ENCODE measurements at places on chromosomes 13 and 19. TPM values are rescaled to one million over a fixed set of nuclear protein-coding genes. Genes with fewer than 3 reads are reported as not detected.
A peak's percentile ranks its signal among the peaks of the same experiment; 100 is the strongest.

CPB2 gene
- total RNA-seq = not detected

DCT gene
- total RNA-seq = not detected

CBY2 gene
- not detected for total RNA-seq

ZNF729 gene
- not detected for total RNA-seq

ZNF578 gene
- 1.6 TPM for total RNA-seq

DNAJC3 gene
- 56.4 TPM for total RNA-seq

AP1M2 gene
- total RNA-seq = 6.1 TPM

C5AR1 gene
- total RNA-seq = 0.32 TPM

GADD45B gene
- 70.9 TPM for total RNA-seq

PRODH2 gene
- total RNA-seq = not detected

ATXN8OS gene
- not detected for total RNA-seq

ZNF730 gene
- total RNA-seq = 1.3 TPM

LRRC4B gene
- under 0.01 TPM for total RNA-seq

GPR18 gene
- not detected for total RNA-seq

GRCh38 chr19:35913589-35913988 is 5.5 kb upstream of the TYROBP start:
- DNase-seq = no peak

- DNase-seq = no peak
Observed at GRCh38 chr13:57409656-57410055, 221.9 kb upstream of the PCDH17 start.

- DNase-seq = no peak
Observed at GRCh38 chr13:104701591-104701990, 1635.4 kb upstream of the SLC10A2 start.

GRCh38 chr19:49859682-49860335 is 7.6 kb downstream of the PNKP start:
- DNase-seq = no peak

- peak; percentile 89 for DNase-seq
Observed at GRCh38 chr13:76886292-76887075, at the start of gene KCTD12. TSS of gene KCTD12 (minus strand) at chr13:76886405. CDS start at chr13:76886148, 257 bp downstream.

DNA sequence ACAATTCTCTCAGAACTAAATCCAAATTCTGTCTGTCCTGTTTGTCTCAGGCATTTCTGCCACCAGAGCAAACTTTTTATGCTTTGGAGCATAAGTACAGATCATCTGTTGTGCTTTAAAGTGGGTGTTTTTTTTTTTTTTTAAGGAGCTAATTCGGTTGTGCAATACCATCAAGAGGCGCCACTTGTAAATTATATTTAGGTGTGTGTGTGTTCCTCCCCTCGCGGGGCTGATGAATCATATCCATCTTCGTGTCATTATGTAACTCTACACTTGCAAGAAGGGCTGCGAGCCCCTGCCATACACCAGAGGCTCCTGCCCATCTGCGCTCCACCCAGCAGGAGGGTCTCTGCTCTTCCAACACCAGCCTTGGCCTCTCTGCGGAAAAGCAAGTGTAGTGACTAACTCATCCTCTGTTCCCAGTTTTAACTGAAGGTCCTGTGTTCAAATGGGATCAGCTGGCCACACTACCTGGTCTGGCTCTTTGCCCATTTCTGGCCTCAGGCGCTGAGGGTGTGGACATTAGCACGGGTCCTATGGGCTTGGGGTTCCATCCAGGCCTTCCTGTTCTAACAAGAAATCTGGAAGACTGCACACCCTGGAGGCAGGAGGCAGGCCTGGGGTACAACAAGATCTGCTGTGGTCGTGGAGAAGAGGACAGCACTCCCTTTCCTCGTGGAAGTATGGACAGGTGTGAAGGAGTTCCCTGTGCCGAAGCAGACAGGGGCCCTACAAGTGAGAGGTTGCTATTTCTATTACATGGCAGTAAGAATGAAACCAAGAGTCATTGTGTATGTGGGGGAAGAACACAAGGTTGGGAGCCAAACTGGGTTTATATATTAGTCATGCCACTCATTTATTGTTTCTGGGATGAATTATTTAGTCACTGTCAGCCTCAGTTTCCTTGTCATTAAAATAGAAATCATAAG is 96.1 kb upstream of the MBNL2 start:
- DNase-seq = peak; percentile 94

DNA sequence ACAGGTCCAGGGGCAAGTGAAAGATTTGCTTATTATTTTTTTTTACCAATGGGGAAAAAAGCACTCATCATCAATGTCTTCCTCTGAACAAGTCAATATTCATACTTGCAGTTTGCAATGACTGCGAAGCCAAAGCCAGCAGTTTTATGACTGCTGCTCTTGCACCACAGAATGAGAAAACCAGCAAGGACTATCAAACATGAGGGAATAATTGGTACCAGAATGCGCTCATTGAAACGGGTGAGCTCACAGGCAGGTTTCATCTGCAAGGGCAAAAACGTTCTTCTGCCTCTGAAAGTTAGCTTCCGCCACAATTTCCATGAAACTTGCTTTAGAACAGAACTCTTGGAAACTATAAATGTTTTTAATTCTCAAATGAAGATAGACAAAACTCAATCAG is 5.5 kb downstream of the DLEU7 start:
- DNase-seq = no peak

DNA sequence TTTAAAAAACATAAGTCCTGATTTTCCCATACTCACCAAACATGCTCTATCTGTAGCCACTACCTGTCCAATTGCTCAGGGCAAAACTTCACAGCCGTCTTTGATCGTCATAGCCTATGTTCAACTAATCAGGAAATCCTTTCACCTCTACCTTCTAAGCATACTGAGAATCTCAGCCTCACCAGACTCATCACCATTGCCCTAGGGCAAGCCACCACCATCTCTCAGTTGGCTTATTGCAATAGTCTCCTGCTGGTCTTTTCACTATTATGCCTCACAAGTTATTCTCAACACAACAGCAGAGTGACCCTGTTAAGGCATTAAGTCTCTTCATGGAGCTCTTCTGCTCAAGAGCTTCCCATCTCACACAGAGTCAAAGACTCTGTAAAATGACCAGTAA is 260.4 kb upstream of the MAB21L1 start:
- no peak for DNase-seq

DNA sequence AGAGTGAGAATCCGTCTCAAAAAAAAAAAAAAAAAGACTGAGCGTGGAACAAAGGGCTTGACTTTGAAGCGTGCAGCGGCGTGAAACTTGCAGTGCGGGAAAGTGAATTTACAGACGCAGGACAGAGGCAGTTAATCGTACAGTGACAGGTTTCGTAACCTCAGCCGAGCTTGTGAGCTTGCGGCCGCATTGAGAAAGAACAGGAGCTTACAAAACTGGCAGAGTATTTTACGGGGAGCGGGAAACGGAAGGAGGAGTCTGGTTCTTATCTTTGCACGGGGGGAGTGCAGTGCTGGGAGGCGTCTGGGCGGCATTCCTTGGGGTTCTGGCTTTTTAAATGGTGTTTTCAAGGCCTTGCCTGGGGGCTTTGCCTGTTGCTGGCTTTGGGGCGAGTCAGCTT is 6.0 kb upstream of the BSG start:
- peak; percentile 100 for DNase-seq

GRCh38 chr13:73623281-73623680 is 510.9 kb downstream of the KLF12 start:
- DNase-seq = no peak

- no peak for DNase-seq
Observed at GRCh38 chr19:4115050-4115817, 8.7 kb downstream of the MAP2K2 start.

DNA sequence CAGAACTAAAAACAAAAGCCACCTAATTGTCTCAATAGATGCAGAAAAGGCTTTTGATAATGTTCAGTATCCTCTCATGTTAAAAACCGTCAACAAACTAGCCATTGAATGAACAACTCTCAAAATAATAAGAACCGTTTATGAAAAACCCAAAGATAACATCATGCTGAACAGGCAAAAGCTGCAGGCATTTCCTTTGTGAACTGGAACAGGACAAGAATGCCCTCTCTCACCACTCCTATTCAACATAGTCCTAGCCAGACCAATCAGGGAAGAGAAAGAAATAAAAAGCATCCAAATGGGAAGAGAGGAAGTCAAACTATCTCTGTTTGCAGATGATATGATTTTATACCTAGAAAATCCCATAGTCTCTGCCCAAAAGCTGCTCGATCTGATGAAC is 179.6 kb upstream of the EDNRB start:
- DNase-seq = no peak

DNA sequence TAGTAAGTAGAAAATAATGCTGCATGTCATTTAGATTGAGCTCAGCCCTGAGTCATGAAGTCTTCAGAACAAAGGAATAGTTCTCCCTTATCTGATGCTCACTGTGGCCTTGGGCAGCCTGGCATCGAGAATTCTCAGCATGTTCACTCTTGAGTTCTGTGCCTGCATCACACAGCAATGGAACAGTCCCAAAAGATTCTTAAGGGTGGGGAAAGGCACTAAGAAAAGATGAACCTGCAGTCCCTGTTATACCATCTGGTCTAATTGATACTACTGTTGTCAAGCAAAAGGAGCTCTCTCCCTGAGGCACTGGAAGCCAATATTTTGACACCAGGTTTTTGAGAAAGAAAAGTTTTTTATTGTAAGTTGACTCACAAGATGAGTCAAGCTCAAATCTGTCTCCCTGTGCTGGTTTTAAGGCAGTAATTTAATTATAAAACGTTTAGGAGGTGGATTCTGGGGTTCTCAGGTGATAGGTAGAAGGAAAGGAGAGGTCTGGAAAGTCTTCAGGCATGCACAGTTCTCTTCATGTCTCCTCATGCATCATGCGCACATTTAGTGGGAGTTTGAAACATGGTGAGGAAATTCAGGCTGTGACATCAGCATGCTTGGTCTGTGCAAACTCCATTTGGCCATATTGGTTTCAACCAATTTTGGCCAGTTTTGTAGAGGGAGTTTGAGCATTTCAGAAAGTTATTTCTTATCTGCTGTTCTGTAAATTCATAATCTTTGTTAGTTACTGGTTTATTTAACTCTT is 38.1 kb upstream of the ZNF766 start:
- no peak for DNase-seq

GRCh38 chr19:15241259-15241910 is 9.1 kb upstream of the EPHX3 start:
- no peak for DNase-seq

GRCh38 chr13:77767413-77767812 is 69.9 kb downstream of the SLAIN1 start:
- DNase-seq = no peak

DNA sequence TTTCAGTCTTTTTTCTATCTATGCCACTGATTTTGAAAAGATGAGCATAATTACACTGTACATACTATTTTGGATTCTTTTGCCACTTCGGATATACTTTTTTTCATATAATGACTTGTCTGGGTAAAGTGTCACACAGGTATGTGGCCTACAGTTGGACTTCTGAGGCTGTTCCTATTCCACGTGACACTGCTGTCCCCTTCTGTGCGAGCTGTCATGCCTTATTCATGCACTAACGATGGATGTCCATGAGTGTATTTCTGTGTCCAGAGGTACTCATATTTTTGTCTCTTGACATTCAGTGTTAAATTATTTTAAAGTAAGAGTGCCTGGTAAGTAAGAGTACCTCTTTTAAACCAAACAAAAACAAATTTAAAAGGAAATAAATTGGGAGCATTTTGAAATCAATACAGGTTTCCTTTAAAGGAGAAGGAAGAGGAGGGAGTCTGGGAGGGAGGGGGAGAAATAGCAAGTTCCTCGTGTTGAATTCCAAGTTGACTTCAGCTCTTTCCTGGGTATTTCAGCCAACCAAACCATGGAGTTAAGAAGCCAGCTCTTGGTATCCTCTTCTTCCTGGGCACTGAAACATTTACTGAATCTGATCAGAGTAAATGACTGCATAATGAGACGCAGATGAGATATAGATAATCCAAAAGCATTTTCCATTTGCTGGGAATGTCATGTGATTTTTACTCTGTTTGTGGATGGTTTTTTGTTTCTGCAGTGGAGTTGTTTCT is 61.3 kb downstream of the TNFRSF19 start:
- DNase-seq = no peak

- DNase-seq = no peak
Observed at GRCh38 chr13:97352815-97353214, 81.2 kb upstream of the RAP2A start.

DNA sequence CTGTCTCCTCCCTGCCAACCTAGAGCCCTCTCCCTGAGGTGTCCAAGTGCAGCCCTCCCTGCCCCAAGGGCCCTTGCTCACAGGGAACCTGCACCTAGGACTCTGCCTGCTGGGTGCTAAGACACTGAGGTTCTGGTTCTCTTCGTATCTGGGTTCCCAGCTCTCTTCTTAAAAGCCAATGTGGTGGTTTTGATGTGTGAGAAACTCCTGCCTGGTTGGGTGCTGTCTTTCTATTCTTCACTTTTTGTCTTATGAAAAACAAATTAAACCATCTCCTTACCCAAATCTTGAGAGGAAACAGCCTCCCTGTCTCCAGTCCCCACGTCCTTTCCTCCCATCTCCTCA is 4.3 kb upstream of the KMT2B start:
- DNase-seq = no peak

- DNase-seq = no peak
Observed at GRCh38 chr13:95323930-95324662, 22.8 kb upstream of the ABCC4 start.

DNA sequence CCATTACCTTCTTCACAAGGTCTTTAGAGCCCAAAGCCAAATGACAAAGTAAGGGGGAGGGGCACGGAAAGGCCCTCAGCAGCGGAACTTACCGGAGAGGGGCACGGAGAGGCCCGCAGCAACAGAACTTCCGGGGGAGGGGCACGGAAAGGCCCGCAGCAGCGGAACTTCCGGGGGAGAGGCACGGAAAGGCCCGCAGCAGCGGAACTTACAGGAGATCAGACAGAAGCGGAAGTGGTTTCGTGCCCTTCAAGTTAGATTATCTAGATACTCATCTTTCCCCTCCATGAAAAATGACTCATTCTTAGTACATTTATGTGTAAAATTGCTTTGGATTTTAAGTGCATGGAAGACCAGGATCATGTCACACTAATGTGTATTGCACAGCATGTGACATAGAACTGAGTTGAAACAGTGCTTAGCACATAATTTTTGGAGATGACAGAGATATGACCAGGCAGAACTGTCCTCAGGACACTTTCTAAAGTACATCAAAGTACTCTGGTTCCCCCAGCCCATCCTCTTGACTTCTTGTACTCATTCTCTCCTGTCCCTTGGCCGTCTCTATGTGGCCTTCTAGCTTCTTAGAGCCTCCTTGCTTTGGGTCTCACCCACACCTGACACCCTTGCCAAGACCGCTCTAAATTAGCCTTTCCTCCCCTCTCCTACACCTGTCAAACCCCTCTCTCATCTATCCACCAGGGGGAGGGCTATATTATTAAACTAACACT is 25.7 kb upstream of the TPTE2 start:
- DNase-seq = peak; percentile 63

- DNase-seq = peak; percentile 78
Observed at GRCh38 chr19:13784731-13785452, 10.4 kb upstream of the ZSWIM4 start.

Data from fibroblast of villous mesenchyme (primary cell).